ENCODE measurements at places on chromosomes 5 and 9. TPM values are rescaled to one million over a fixed set of nuclear protein-coding genes. Genes with fewer than 3 reads are reported as not detected.

SPINK13 gene
- polyA plus RNA-seq = 0.43 TPM

TCF7 gene
- 1.2 TPM for polyA plus RNA-seq

GABRA1 gene
- polyA plus RNA-seq = not detected

FAT2 gene
- polyA plus RNA-seq = 0.37 TPM

GALNT12 gene
- polyA plus RNA-seq = 3.6 TPM
